ENCODE measurements at places on chromosomes 11 and 22.

- no peak for DNase-seq
These were observed 27.0 kb downstream of the DSCAML1 start for GRCh38 chr11:117770061-117770460.

GRCh38 chr11:19846654-19847305, 134.1 kb downstream of the NAV2 start:
- DNase-seq, result no peak

- DNase-seq, result no peak
These were observed 5.9 kb downstream of the TSSC4 start for GRCh38 chr11:2406451-2406850.

- no peak for DNase-seq
These were observed 886 bp downstream of the SHISA8 start for GRCh38 chr22:41913842-41914534.

DNA sequence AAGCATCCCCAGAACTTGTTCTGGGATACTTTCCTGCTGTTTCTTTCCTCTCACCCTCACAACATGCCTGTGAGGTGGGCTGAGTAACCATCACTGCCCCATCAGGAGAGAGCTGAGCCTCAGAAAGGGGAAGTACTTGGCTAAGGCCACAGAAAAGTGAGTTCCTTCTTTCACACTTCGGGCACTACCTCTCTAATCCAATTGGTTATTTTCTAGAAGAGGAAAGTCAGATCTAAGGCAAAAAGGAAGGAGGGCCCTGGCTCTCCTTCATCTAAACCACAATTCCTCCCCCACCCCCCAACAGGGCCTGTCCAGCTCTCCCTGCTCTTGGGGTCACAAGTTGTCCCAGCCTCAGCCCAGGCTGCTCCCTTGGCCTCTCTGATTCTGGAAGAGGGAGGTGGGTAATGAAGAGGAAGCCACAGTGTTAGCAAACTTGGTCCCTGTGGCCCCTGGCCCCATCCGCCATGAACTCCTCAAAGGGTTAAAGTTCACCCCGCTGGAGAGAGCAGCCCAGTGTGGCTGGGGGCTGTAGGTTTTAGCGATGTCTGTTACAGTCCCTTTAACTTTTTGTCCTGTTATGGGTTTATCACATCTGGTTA, 34.0 kb downstream of the SLC22A12 start:
- no peak for DNase-seq

DNA sequence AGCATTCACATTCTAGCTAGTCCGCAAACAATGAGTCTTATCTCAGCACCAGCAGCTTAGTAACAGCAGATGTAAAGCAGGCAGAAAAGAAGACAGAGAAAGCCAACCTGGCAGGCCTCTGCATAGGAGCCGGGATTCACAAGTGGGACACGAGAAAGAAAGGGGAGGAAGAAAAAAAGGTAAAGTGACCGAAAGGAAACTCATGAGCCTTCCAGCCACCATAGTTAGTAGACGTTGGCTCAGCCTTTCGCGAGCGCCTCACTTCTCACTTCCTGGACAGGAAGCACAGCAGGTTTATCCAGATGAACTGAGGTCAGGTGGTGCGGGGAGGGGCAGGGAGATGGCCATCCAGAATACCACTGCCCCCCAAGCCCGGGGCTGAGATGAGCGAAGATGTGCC, 19.7 kb upstream of the KAT5 start:
- no peak for DNase-seq

- no peak for DNase-seq
These were observed 103.0 kb downstream of the PARVA start for GRCh38 chr11:12480401-12480800.

- DNase-seq, result no peak
These were observed 51.6 kb downstream of the TBC1D22A start for GRCh38 chr22:46813816-46814597.

- peak; percentile 24 for DNase-seq
These were observed 367.6 kb downstream of the TBC1D22A start for GRCh38 chr22:47129902-47130635.

GRCh38 chr11:86574493-86575207, 97.8 kb downstream of the ME3 start:
- DNase-seq, result no peak

DNA sequence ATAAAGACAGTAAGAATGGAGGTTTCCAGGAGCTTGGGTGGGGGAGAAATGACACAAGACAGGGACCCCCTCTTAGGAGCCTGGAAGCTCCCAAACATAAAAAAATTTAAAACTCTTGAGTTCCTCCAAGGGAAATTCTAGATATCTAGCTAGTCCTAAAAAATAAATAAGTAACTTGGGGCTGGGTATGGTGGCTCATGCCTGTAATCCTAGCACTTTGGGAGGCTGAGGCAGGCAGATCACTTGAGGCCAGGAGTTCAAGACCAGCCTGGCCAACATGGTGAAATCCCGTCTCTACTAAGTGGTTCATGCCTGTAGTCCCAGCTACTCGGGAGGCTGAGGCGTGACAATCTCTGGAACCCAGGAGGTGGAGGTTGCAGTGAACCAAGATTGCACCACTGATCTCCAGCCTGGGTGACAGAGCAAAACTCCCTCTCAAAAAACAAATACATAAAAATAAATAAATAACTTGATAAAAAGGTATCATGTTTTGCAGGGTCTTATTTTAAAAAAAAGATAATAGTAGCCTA, 20.0 kb upstream of the TOP3B start:
- no peak for DNase-seq

GRCh38 chr11:65558930-65559509, 861 bp upstream of the LTBP3 start:
- no peak for DNase-seq

- no peak for DNase-seq
These were observed 121.8 kb upstream of the POU2AF2 start for GRCh38 chr11:111123463-111124398.

DNA sequence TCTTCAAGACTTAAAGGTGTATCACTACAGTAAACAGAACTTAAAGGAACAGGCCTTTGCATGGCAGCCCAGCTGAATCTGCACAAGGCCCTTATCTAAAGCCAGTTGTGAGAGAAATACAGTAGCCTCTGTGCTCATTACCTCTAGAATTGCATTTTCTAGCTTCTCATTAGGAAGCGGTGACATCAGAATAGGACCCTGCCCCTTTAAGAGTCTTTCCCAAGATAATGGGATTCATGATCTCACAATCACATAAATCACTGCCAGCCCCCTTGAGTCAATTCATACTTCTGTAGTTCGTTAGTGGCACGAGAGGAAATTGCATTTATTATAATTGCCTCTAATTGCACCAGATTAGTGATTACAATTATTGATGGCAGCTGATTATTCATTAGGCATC, 170.3 kb downstream of the NTM start:
- no peak for DNase-seq

GRCh38 chr22:48981371-48982061, 846.2 kb downstream of the BRD1 start:
- no peak for DNase-seq

- DNase-seq, result peak; percentile 51
These were observed 12.0 kb downstream of the BRSK2 start for GRCh38 chr11:1401656-1402221.

DNA sequence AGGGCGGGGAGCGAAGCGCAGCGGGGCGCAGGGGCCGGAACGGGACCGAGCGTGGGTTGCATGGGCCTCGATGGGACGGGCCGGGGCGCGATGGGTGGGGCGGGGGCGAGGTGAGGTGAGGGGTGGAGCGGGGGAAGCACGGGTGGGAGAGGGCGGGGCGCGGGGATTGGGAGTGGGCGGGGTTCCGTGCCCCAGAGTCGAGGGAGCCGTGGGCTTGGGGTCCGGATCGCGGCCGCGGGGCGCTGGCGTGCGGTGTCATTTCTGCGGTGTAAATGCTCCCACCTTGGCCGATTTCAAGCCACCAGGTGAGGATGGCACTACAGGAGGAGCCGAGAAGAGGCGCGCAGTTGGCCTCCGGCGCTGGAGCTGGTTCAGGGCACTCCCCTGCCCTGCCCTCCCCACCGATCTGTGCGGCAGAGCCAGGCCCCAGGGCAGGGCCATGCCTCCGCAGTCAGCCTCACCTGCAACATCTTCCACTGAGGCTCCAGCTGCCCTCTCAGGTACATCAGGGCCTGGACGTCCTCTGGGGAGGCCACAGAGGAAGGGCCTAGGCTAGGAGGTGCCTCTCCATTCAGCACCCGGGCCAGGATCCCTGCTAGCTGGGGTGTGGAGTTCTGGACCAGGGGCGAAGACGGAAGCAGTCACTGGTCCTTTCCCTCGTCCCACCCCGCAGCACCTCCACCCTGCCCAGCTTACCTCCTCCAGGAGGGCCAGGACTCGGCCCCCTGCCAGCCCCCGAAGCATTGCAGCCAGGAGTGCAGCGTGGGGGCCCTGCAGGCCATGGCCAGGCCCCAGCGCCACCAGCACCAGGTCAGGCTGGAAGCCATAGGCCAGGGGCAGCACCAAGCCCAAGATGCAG, 620 bp upstream of the TUBGCP6 start:
- DNase-seq, result no peak

DNA sequence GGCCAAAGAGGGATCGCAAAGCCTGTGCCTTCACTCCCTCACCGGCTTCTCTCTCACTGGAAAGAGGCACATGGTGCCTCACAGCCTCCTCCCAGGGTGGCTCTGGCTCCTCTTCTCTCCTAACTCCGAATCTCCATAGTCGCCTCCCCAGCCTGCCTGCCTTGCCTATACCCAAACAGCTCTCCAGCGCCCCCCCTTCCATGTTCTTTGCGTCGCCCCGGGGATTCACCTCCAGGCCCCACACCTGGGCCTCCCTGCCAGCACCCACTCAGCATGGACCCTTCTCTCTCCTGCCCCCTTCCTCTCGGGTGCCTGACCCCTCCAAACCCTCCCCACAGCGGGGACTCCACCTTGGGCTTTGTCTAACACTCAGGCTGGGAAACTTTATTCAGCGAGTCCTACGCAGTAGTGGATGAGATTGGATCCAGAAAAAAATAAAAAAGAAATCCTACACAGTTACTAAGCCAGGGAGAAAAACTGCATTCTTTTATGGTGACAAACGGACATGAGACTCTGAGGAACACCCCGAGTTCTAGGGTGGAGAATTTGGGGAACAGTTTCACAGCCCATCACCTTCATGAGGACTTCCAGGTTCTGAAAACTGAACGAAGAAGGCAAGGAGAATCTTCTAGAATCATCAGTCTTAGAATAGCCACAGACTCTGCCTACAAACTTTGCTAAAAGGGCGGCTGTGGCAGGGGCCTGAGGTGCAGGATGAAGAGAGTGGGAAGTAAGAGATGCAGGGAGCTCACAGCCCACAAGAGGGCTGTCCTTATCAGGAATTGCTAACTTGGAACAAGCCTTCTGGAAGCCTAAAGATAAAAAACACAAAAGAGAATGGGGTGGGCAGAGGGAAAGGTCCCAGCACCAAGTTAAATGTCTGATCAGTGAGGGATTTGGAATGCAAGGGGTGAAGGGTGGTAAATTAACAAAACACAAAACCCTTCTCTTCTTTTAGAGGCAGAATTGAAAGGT, 5.3 kb downstream of the PPM1F start:
- no peak for DNase-seq

- no peak for DNase-seq
These were observed 341.1 kb upstream of the B3GAT1 start for GRCh38 chr11:134752964-134753770.

- no peak for DNase-seq
These were observed 9.2 kb downstream of the MAPK8IP1 start for GRCh38 chr11:45894555-45895247.

- DNase-seq, result no peak
These were observed 4.3 kb upstream of the GALNT18 start for GRCh38 chr11:11626128-11626527.

GRCh38 chr11:45278714-45279113, 7.4 kb downstream of the SYT13 start:
- no peak for DNase-seq

- no peak for DNase-seq
These were observed 87.7 kb upstream of the HORMAD2 start for GRCh38 chr22:29992341-29993275.

- no peak for DNase-seq
These were observed 15.0 kb downstream of the ROBO3 start for GRCh38 chr11:124880290-124880611.

GRCh38 chr22:42296883-42297282, 26.4 kb upstream of the TCF20 start:
- DNase-seq, result no peak
